ENCODE measurements at places on chromosomes 5 and 9.

- DNase-seq: no peak
Measured at GRCh38 chr5:7629561-7629960, 221.4 kb downstream of the CFAP90 start.

DNA sequence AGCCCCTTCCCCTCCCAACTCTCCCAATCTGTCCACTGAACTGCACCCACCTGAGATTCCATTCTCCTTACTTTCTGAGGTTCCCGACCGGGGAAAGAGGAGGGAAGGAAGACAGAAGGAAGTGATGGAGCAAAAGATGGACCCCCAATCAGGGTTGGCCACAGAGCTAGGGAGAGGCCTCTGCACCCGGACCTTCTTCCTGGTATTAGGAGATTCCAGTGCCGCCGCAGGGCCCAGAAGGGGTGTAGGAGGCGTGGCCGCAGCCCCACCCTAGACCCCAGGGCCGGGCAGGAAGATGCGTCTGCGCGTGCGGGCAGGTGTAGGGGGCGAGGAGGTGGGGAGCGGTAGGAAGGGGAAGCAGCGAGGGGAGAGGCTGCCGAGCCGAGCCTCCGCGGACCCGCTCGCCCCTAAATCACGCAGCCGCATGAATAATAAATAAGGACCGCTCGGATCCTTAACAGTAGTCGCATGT is 104.2 kb upstream of the MVB12B start:
- DNase-seq: no peak

DNA sequence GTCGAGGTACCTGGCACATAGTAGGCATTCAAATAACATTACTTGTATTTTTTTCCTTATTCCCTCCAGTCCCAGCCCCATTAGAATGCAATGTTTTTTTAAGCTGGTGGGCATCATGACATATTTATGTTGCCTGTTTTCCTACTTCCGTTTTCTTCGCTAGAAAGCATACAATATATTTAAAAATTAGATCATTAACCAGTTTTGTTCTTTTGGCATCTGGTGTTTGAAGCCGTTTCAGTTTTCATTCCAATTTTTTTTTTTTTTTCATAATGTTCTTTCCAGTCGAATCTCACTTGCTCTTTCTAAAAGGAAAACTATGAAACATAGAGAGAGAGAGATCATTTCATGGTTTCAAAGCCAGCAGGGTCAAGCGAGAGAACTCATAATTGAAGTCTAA is 228.3 kb upstream of the C9orf72 start:
- no peak for DNase-seq

DNA sequence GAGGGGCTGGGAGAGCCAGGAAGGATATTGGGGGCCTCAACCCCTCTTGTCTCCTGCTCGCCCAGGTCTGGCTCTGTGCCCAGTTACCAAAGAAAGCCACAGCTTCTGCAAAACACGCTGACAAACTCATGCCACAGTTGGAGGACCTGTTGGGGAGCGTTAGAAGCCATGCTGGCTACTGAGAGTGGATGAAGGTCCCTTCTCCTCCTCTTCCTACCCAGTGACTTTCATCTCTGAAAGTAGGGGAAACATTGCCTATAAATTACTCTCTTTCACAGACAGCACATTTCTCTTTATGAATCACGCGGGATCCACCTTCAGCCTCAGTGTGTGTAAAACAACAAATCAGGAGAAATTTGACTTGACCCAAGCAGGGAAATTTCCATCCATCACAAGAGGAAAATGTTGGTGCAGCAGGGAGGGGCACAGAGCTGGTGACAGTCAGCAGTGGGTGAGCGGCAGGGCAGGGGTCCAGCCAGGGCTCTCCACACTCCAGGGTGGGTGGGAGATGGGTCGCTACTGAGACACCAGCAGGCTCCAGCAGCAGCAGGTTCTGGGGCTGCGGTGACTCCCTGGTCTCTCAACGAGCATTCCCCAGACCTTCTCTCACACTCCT is 181.9 kb downstream of the FGF18 start:
- DNase-seq: no peak

GRCh38 chr5:53087621-53088121 is 21.9 kb downstream of the MOCS2 start:
- no peak for DNase-seq

Data from fibroblast of the aortic adventitia (primary cell).